ENCODE measurements at places on chromosomes 1 and 21.

- H3K36me3 ChIP-seq: no peaks in the 10 kb centered on the region
- no peak overlapping the region for H3K4me3 ChIP-seq
- H3K27ac ChIP-seq: peak overlapping the region; percentile 52
- no peaks in the 10 kb centered on the region for H3K27me3 ChIP-seq
- DNase-seq: no peak
- H3K4me1 ChIP-seq: peaks cover 41% of the 10 kb centered on the region
Observed at GRCh38 chr1:220877377-220878095, 1.7 kb upstream of the HLX start.

DNA sequence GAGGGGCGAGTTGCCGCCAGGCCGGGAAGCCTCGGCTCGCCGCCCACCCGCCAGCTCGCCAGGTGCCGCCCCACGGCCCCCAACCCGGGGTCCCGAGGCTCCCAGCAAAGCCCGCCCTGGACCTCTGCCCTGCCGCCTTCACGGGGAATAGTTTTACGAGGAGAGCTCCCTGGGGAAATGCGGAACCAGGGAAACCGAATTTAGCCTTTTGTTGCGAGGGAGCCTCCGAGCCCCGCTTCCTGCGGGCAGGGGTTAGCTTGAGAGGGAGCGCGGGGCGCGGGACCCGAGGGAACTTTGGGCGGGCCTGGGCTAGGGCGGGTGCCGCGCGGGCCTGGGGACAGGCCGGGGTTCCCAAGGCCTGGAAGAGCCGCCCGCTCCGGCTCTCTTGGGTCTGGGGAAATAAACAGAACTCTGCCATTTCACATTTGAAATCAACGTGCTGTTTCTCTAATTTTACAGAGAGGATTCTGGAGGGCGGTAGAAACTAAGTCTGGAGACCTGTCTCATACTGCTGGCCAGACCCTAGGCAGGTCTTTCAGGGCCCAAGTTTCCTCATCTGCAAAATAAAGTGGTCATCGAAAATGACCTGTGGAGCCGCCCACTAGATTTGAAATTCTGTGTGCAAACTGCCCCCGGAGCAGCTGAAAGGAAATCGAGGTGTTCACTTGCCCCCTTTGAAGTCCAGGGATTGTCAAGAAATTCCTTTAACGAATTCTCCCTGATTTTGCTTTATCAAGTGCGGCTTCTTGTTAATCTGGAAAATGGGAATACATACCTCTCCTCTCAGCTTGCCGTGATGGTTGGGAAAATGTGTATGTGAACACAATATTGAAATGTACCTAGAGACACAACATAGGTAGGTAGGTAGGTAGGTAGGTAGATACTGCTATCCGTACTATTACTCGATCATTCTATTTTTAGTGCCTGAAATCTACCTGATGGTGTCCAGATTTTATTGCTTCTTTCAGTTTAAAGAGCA is 749 bp upstream of the GLUL start:
- H3K27ac ChIP-seq: peak overlapping the region; percentile 97
- no peak for DNase-seq
- H3K4me1 ChIP-seq: peaks cover 38% of the 10 kb centered on the region

DNA sequence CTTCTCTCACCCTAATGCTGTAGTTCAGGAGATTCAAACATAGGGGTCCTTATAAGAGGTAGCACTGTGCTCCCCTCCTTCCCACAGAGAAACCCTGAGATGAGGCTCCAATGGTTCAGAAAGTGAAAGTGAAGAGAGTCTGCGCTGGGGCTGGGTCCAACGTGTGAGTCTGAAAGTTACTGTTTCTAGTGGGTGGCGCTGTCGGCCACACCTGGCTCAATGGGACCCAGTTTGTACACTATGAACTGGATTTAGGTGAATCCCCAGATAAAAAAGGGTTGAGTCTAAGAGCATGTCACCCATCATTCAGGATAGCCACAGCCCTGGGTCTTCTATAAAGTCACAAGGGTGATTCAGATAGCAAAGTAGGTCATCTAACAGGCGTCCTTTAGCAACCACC is 2.8 kb downstream of the SMCP start:
- H3K4me3 ChIP-seq: no peak overlapping the region
- H3K36me3 ChIP-seq: no peaks in the 10 kb centered on the region
- no peak overlapping the region for H3K27ac ChIP-seq
- peaks cover 19% of the 10 kb centered on the region for H3K4me1 ChIP-seq
- DNase-seq: no peak
- H3K27me3 ChIP-seq: no peaks in the 10 kb centered on the region

DNA sequence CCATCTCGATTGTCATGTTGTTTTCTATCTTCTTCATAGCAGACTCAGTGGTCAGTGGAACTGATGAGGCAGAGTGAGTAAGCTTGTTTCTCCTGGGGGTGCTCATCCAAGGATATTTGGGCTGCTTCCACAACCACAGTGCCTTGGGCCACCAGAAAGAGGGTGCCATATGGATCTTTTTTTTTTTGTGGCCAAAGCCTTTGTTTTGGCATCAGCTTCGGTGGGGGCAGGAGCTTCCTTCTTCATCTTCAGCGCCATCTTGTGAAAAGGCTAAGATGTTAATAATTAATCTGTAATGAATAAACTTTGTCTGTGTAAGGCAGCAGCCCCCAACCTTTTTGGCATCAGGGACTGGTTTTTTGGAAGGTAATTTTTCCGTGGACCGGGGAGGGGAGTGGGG is 6.6 kb upstream of the PLPP3 start:
- no peaks in the 10 kb centered on the region for H3K27me3 ChIP-seq
- H3K4me3 ChIP-seq: no peak overlapping the region
- peaks cover 7% of the 10 kb centered on the region for H3K4me1 ChIP-seq

DNA sequence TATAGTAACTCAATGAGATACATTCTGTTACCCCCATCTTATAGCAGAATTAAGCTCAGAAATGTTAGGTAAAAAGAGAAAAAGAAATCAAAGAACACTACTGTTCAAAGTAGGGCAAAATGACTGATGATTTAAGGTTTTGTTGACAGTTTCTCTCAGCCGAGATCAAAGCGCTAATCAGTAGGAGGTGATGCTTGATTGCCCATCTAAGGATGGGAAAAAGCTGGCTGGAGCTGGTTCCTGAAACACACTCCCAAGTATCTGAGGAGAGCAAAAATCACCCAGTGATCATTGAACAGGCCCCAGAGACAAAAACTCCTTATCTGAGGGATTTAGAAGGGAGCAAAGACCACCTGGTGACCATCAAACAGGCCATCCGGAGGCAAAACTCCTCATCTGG is 64.5 kb upstream of the CSF1 start:
- H3K36me3 ChIP-seq: no peaks in the 10 kb centered on the region
- DNase-seq: no peak
- H3K4me3 ChIP-seq: no peak overlapping the region
- no peaks in the 10 kb centered on the region for H3K4me1 ChIP-seq

DNA sequence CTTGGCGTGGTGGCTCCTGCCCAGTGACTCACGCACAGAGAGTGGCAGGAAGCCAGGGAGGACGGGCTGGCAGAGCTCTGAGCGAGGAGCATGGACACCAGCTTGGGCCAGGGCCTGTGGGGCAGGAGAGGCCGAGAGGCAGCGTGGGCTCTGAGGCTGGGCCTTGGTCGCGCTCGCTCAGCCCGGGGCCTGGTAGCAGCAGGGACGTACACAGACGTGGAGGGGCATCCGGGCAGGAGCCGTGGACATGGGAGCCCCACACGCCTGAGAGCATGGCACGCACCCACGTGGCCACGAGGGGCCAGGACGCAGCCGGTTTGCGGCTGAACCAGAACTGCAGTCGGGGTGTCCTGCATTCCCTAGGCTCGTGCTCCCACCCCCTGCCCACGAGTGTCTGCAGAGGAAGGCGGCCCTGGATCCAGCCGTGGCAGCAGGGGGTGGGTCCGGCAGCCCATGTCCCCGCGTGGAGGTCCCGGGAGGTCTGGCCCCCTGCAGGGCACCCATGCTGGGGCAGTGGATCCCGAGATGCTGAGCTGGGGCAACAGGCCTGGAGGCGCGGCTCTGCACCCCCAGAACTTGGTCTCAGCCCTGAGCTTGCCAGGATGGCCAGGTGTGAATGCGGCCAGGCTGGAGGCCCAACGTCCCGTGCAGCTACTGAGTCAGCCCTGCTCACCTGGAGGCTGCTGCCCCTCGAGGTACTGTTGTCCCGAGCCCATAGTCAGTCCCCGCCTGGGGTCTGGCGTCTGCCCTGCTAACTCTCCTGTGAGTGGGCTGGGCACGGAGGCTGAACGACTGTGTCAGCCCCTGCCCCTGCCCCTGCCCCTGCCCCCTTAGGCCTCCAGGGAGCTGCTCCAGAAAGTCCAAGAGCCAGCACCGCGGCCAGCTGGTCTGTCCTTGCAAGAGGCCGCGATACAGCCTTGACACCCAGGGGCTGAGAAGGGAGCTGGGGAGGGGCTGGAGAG is 61.6 kb downstream of the SLX9 start:
- H3K4me3 ChIP-seq: no peak overlapping the region
- H3K36me3 ChIP-seq: no peaks in the 10 kb centered on the region
- peak overlapping the region; percentile 27 for H3K27ac ChIP-seq
- H3K27me3 ChIP-seq: no peaks in the 10 kb centered on the region
- peaks cover 16% of the 10 kb centered on the region for H3K4me1 ChIP-seq
- no peak for DNase-seq

- no peaks in the 10 kb centered on the region for H3K4me1 ChIP-seq
- H3K36me3 ChIP-seq: no peaks in the 10 kb centered on the region
- no peaks in the 10 kb centered on the region for H3K27me3 ChIP-seq
- no peak overlapping the region for H3K27ac ChIP-seq
Observed at GRCh38 chr1:117346206-117346928, 20.9 kb upstream of the MAN1A2 start.
